ENCODE measurements at places on chromosomes 16 and 17.

DNA sequence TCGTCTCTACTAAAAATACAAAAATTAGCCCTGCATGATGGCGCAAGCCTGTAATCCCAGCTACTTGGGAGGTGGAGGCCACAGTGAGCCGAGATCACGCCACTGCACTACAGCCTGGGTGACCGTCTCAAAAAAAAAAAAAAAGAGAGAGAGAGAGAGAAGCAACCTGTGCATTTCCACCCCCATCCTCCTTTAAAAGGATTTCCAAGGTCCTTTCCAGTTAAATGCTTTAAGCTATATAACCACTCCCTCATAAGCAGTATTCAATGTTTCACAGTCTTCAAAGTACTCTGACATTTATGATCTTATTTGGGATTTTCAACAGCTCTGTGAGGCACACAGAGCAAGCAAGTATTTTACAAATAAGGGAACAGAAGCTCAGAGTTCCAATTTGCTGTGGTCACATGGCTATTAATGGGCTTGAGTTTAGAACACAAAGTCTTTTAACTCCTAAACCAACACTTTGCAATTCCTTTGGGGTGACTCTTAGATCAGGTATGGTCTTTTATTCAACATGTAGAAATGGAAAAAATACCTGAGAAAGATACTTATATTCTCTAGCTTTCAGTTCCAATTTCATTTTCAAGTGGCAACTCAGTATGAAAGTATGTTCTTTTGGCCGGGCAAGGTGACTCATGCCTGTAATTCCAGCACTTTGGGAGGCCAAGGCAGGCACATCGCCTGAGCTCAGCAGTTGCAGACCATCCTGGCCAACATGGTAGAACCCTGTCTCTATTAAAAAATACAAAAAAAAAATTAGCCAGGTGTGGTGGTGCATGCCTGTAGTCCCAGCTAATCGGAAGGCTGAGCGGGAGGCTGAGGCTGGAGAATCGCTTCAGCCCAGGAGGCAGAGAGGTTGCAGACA, 31.3 kb downstream of the SPOP start:
- DNase-seq: no peak

DNA sequence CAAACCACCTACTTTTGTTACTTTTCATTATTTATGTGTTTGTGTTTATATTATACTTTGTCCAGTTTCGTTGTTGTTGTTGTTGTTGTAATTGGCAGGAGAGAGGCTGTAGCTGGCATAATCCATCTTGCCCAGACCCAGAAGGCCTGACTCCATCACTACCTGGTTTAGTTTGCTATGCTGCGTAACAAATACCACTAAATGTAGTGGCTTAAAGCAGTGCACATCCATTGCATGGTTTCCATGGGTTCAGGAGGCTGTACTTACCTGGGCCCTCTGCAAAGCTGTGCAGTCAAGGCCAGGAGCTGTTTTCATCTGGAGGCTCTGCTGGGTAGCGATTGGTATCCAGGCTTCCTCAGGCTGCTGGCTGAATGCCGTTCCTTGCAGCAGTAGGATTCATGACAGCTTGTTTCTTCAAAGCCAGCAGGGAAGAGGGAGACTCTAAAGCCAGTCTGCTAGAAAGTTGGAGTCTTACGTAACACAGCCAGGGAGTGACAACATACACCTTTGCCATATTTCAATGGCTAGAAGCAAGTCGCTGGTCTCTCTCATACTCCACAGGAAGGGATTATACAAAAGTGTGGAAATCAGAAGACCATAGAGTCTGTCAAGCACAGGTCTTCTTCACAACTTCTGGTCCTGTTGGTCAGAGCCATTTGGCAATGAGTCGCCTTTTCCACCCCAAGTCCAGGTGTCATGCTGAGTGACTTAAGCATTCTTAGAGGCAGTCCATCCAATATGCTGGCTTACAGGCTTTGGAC, 41.1 kb downstream of the TNRC6C start:
- DNase-seq: no peak

DNA sequence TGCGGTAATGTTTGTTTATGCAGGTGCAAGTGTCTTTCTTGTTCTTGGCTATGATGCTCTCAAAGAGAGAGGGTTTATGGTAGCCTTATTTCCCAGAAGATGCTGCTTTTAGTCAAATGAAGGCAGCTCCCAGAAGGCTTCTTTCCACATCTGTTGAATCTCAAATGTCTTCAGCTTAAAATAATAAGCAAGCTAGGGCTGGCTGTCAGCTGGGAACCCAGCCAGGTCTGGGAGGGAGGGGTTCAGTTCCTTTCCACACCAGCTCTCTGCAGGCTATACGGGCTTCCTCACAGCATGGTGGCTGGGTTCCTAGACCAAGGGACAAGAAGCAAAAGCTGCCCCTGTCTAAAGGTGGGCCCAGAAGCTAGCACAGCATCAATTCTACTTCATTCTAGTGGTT, 47.4 kb upstream of the ATF7IP2 start:
- DNase-seq: peak; percentile 56

- no peak for DNase-seq
These were observed 119.2 kb upstream of the PMFBP1 start for GRCh38 chr16:72291121-72291520.

DNA sequence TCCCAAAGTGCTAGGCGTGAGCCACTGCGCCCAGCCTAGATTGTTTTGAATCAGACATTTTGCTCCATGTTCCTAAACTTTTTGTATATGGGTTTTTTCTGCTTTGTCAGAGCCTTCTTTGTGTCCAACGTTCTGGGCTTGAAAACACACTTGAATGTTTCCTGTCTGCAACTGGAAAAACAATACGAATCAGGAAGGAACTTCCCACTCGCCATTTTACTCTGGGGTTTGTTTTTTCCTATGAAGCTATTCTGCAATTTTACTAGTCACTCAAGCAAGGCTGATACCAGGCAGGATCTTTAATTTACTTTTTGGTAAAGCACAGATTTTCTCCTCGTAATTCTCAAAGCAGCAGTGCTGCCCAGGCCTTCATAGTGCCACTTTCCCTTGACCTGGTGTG, 31.6 kb downstream of the ARHGAP17 start:
- no peak for DNase-seq

GRCh38 chr16:68800257-68800875, 43.0 kb upstream of the TANGO6 start:
- DNase-seq: peak; percentile 85

GRCh38 chr17:43846963-43847371, at the start of gene CD300LG:
Gene CD300LG (plus strand): TSS chr17:43847176. CDS start chr17:43847217, 41 bp downstream.
- DNase-seq: no peak

- peak; percentile 3 for DNase-seq
These were observed 269.8 kb upstream of the MYOCD start for GRCh38 chr17:12395733-12396354.

GRCh38 chr17:55420067-55420775, 1.4 kb downstream of the MMD start:
- no peak for DNase-seq

DNA sequence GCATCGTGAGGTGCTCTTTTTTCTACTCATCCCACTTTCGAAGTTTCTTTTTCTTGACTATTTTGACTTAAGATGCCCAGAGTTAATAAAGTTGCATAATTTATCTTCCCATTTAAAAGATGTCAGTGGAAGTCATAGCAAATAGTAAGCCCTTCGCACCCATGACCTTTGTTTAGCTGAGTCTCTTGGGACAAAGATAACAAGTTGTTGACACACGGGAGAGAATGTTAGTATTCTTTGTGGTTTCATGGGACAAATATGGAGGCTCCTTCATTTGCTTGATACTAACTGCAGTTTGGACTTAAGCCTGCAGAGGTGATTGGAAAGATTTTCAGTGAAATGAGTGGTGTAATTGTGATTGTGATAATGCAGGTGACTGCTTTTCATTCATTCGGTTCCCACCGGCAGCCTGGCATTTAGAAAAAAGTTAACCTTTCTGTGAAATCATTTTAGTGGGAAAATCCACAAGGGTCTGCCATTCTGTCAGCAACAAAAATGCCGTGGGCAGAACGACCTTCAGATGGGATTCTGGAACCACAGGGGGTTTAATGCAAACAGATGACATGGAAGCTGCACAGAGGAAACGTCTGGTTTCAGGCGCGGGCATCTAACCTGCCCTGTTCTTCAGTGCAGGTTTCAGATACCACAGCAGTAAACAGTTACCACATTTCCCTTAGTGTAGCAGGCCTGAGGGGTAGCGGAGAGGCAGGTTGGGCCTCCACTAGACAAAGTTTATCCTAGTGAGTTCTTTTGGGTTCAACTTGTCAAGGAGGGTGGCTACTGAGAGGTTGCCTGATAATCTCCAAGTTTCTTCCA, 123.0 kb downstream of the RPTOR start:
- no peak for DNase-seq

- no peak for DNase-seq
These were observed 5.9 kb upstream of the COL1A1 start for GRCh38 chr17:50207315-50207714.

DNA sequence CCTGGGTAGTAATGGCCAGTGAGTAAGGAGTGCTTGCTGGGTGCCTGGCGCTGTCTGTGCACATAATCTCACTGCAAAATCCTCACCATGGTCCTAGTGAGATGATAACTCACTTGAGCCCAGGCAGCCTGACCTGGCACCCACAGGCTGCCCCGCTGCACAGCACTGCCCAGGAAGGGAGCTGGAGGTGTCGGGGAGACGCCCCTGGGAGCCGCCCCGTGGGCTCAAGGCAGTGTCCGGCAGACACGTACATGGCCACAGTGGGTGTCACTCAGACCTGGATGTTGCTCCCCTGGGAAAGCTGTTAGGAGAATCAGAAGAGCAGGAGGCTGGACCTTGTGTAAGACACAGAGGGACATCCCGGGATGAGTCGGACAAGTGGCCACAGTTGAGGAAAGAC, 44.2 kb downstream of the BEAN1 start:
- DNase-seq: no peak

Measured in NCI-H2171 treated with DMSO at 0.1 percent for 48 hours (cell line).